ENCODE measurements at places on chromosomes 12 and 14. TPM values are rescaled to one million over a fixed set of nuclear protein-coding genes. Genes with fewer than 3 reads are reported as not detected.

The USP15 gene
- total RNA-seq, result 49.5 TPM

DNA sequence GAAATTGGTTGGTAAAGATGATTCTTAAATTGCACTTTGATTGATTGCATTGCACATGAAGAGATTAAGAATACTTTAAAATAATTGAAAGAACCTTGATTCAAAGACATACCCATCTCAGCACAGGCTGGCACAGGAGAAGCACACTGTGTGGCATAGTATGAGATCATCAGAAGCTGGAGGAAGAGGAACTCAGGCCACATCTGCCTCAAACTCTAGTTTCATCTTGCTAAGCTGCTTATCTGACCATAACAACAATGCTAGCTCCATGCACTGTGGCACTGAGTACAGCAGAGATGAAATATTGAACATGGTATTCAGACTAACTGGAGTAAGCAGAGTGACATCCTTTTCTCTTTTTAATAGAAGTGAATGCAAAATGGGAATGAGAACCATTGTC, 99.1 kb downstream of the TBC1D30 start:
- no peak for DNase-seq

DNA sequence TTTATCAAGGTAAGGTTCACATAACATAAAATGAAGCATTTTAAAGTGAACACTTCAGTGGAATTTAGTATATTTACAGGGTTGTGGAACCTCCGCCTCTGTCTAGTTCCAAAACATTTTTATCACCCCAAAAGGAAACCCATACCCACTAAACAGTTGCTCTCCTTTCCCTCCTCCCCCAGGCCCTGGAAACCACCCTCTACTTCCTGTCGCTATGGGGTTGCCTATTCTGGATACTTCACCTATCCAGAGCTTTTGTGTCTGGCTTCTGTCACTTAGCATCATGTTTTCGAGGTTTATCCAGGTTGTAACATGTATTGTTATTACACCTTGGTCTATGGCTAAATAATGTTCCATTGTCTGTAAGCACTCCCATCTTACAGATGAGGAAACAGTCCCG, 27.7 kb upstream of the ZFP36L1 start:
- no peak for DNase-seq

The OLR1 gene
- 0.12 TPM for total RNA-seq

The DENND5B gene
- total RNA-seq, result 19.2 TPM

The TOMM20L gene
- not detected for total RNA-seq

DNA sequence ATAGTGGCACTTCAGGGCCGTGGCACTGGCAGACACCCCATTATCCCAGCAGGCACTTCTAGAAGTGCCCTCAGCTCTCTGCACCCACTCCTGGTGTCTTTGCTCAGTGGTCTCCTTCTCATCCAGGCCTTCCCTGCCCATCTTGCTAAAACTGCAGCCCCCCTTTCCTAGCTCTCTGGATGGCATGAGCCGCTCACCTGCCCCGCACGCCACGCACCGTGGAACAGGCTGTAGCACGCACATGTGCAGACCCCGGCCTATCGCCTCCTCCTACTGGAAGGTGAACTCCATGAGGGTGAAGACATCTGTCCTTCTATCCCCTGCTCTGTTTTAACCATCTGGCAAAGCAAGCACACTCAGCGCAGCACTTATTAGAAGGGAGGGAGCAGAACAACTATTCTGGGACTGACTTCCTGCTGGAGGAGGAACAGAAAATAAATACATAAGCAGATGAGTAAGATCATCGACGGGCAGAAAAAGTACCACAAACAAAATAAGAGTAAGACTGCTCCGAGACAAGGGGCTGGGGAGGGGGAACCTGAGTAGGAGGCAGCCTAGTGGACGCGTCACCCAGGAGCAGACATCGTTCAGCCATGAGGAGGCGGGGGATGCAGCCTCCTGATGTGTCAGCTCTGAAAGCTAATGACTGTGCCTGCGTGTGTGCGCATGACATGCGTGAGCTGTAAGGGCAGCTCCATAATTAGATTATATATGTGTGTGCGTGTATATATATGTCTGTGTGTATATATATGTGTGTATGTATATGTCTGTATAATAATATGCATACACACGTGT, 7.8 kb upstream of the FZD10 start:
- no peak for DNase-seq

- no peak for DNase-seq
These were observed 15.7 kb downstream of the CHPT1 start for GRCh38 chr12:101713059-101713682.

The BCAT1 gene
- total RNA-seq, result 0.74 TPM

DNA sequence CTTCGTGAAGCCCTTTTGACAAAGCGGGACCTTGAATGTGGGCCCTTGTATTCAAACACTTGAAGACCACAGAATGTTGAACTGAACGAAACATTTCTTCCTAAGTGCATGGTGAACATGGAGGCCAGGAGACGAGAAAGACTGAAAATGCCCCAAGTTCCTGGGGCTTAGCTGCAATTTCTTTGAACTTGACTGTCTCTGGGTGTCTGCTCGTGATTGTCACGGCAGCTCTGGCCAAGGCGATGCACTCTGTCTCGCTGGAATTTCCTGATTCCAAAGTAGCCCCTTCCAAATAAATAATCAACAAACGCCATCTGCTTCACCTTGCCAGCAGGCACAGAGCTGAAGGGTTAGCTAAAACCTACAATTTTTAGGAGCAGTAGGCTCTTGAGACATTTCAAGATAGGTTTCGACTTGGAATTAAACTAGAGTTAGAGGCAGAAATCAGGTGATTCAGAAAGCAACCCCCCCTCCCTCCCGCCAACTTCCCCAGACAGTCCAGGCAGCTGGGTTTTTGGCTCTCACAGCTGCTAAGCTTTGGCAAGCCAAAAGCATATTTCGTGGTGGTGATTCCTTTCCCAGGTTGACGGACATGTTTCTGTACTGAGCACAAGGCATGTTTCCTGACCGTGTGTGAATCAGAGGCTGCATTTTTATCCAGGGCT, 13.5 kb upstream of the IRF2BPL start:
- DNase-seq, result no peak

The ZNF705A gene
- not detected for total RNA-seq

GRCh38 chr12:99495799-99496198, 151.8 kb upstream of the GARIN6 start:
- no peak for DNase-seq

DNA sequence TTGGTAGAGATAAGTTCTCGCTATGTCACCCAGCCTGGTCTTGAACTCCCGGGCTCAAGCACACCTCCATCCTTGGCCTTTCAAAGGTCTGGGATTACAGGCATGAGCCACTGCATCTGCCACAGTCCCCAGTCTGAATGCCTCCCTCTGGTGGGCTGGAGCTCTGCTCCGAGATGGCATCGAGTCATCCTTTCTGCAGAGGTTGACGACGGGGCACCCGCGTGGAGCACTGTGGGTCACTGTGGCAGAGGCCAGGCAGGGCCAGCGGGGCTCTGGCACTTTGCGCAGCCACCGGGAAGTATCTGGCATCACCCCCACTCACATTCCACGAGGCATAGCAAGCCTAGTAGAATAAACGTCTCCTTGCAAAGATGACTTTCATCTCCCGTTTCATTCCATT, 163.3 kb upstream of the DIO3 start:
- DNase-seq, result no peak

- DNase-seq, result no peak
These were observed 615.4 kb upstream of the MIS18BP1 start for GRCh38 chr14:45868377-45868776.

DNA sequence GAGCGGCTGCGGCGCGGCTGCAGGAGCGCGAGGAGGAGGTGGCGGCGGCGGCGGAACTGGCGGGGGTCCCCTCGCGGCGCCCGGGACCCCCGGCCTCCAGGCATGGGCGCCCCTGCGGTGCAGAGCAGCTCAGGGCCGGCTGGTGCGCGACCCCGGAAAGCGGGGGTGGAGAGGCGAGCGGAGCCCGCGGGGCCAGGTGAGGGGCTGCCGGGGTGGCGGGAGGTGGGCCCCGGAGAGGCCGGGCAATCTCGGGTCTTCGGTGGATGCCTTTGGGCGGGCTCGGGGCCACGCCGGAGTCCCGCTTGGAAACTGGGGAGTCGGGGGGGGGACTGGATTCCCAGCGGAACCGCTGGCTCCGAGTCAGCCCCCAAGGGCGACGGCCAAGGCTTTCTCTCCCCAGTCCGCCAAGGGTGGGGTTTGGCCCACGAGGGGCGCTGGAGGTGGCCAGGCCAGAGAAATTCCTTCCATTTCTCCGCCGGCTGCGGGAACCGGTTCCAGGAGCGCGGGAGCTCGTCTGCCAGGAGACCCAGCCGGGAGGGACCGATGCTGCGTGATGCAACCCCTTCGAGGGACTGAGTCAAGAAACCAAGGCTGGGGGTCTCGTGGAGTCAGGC, 13.9 kb upstream of the NR4A1 start:
- no peak for DNase-seq

GRCh38 chr12:31370531-31371255, 44.7 kb upstream of the SINHCAF start:
- no peak for DNase-seq

DNA sequence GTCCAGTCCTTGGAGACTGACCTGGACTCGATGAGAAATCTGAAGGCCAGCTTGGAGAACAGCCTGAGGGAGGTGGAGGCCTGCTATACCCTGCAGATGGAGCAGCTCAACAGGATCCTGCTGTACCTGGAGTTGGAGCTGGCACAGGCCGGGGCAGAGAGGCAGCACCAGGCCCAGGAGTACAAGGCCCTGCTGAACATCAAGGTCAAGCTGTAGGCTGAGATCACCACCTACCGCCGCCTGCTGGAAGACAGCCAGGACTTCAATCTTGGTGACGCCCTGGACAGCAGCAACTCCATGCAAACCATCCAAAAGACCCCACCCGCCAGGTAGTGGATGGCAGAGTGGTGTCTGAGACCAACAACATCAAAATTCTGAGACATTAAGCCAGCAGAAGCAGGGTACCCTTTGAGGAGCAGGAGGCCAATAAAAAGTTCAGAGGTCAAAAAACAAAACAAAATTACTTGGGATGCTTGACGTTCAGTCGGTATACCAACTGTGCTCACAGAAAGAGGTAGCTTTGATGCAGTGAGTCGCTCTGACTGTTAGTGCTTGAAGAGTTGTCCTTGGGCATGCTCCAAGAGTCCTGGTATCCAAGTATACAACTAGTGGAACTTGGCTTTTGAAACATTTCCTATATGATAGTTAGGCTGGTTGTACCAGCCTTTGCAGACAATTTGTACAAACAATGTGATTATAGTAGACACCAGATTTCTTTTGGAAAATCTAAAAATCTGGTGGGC, 4.8 kb downstream of the MED6 start:
- DNase-seq, result no peak

GRCh38 chr14:38623661-38624060, 367.8 kb upstream of the CLEC14A start:
- no peak for DNase-seq

- no peak for DNase-seq
These were observed 188.2 kb upstream of the DYRK2 start for GRCh38 chr12:67460388-67460787.

The GNB3 gene
- total RNA-seq, result 8.7 TPM

The CCDC38 gene
- total RNA-seq, result 0.27 TPM

The NCKAP5L gene
- 12.1 TPM for total RNA-seq

- no peak for DNase-seq
These were observed 26.5 kb downstream of the WDHD1 start for GRCh38 chr14:55000381-55000780.

- no peak for DNase-seq
These were observed 157.4 kb downstream of the RPAP3 start for GRCh38 chr12:47548401-47548800.

The ADCY6 gene
- total RNA-seq, result 24.9 TPM

GRCh38 chr12:29782285-29782870, 1.4 kb downstream of the TMTC1 start:
- DNase-seq, result no peak

DNA sequence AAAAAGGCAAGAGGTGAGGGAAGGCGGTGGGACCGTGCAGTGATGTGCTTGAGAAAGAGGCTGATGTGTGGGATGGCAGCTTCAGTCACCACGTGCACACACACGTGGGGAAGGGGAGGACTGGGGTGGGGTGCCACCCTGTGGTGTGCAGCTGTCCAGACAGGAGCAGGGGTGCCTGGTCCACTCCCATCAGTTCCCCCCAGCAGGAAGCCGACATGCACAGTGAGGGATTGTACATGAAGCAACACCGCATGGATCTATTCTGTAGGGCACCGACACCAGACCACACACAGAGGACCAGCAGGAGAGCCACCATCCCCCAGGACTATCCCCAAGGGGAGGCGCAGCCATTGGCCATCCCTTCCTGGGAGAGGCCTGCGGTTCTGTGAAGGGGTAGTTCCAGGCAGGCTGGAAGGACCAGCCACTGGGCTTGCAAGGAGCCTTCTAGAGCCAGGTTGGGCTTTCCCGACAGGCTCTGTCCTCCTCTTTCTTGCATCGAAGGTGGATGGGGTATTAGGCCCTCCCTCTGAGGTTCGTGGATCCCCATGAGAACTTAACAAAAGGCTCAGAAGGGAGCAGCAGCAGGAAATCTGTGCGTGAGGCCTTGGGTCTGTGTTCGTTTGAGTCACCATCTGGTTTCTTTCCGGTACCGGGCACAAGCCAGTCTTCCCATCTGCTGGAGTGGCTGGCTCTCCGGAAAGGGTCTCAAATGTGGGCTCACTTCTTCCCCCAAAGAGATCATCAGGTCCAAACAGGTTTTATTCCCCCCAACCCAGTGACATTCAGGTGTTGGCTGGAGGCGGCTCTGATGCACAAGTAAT, 59.8 kb downstream of the PLEKHG3 start:
- DNase-seq, result no peak

- DNase-seq, result peak; percentile 16
These were observed 178.5 kb upstream of the OR4E1 start for GRCh38 chr14:21852061-21852664.

All from HCT116 (cell line).